ENCODE measurements at places on chromosomes 7 and 10.

- DNase-seq, result no peak
Measured at GRCh38 chr7:79403879-79404278, 49.6 kb downstream of the MAGI2 start.

DNA sequence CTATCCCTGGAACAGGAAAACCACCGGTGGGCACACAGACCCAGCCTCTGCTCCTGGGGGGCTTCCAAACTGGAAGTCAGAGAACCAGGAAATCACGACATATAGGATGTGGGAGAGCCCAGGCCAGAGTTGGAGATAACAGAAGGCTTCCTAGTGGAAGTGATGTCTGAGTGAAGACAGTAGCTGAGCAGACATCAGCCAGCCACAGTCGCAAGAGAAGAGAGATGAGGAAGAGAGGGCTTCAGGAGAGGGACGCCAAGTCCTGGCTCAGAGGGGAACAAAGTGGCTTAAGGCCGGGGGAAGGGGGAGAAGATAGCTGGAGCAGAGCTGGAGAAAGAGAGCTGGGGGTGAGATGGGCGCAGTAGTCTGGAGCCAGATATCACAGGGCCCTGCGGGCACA lies 30.9 kb upstream of the ELN start:
- no peak for DNase-seq

GRCh38 chr10:3887885-3888476 lies 103.0 kb upstream of the KLF6 start:
- peak; percentile 37 for DNase-seq

- no peak for DNase-seq
Measured at GRCh38 chr7:27046854-27047549, 48.8 kb downstream of the HOXA1 start.

DNA sequence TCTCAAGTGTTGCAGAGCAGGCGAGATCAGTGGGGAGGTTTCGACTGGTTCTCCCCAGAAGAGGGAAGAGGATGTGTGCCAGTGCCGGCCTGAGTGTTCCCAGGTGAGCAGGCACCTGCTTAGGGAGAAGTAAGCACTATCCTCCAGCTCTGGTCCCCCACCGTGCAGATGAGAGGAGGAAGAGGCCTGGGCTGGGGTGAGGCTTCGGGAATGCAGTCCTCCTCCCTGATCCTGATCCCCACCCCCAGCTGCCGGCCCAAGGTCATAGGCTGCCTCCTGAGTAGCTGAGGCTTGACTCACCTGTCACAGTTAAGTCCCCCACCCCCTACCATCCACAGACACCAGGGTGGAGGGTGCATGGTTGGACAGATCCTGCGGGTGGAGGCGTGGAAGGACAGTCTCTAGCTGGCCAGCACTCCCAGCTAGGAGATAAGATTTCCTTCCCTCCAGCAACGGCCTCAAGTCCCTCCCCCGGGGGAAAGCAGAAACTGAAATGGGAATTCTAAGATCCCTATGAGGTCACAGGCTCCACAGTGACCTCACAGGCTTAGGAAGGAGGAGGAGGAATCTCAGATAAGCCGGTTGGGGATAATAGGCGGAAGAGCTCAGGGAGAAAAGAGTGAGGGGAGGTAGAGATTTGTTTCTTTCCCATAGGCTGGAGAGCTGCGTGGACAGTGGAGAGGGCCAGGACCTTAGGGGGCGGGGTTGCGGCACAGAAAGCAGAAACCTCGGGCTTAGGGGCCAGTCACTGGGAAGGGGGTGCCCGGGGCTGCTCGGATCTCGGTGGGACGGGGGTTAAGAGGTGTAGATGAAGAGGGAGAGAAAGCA lies 1.0 kb downstream of the LRCH4 start:
- DNase-seq, result no peak

GRCh38 chr7:120628251-120628650 lies 229.7 kb downstream of the TSPAN12 start:
- no peak for DNase-seq

GRCh38 chr7:30471205-30471604 lies 7.4 kb downstream of the NOD1 start:
- no peak for DNase-seq

- DNase-seq, result no peak
Measured at GRCh38 chr7:73647725-73648592, 19.7 kb upstream of the VPS37D start.

DNA sequence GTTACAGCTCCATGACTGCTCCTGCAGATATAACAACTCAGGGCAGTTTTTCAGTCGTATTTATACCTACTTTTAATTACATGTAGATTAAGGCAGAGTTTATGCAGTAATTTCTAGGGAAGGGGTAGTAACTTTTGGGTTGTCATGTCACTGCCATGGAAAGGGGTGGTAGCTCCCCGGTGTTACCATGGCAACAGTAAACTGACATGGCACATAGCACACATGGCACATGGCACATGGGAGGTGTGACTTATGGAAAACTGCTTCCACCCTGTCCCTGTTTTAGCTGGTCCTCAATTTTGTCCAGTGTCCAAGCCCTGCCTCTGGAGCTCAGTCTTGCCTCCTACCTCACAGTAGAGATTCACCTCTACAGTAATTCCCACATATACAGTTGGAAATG lies 3.9 kb upstream of the TOMM7 start:
- no peak for DNase-seq

GRCh38 chr7:74343281-74344131 lies 54.3 kb downstream of the CLIP2 start:
- DNase-seq, result no peak

GRCh38 chr10:96833220-96834001 lies 1.3 kb downstream of the LCOR start:
- DNase-seq, result peak; percentile 7

GRCh38 chr7:73533742-73534141 lies 11.6 kb upstream of the BAZ1B start:
- no peak for DNase-seq

DNA sequence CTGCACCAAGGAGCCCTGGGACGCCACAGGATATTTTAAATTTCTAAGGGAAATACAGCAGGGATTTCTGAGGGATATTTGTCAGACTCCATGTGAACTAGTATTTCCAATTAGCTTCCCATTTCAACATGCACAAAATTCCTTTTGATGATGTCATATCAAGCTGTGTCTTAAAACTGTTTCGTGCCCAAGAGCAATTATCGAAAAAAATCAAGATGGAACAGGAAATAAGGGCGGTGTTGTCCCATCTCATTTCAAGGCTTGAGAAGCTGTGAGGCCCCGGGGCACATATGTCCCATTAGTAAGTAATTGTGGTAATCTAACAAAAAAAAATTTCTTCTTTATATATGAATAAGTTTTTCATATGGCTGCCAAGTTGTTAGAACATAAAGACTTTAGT lies 47.4 kb downstream of the PPP1R17 start:
- no peak for DNase-seq

DNA sequence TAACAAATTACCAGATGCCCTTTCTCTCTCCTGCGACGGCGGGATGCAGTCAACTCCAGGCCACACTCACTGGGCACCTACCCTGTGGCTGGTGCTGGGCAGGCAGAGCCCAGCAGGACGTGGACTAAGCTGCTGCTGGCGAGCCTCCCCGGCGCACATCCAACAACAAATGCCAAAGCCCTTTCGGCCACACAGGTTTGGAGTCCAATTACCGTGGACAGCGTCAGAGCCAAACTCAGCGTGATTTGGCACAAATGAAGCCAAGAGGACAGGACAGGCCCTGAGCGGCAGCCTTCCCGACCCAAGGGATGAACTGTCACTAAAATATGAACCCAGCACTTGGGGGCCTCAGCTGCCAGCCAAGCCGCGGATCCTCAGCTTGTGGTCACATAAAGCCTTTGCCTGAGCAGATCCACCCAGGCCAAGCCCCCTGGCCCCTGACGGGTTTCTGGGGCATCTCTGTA lies 28.4 kb downstream of the DAGLB start:
- DNase-seq, result no peak

- peak; percentile 30 for DNase-seq
Measured at GRCh38 chr7:55366461-55367070, 1.4 kb downstream of the LANCL2 start.

GRCh38 chr7:30921540-30922401 lies 10.1 kb downstream of the AQP1 start:
- DNase-seq, result no peak

DNA sequence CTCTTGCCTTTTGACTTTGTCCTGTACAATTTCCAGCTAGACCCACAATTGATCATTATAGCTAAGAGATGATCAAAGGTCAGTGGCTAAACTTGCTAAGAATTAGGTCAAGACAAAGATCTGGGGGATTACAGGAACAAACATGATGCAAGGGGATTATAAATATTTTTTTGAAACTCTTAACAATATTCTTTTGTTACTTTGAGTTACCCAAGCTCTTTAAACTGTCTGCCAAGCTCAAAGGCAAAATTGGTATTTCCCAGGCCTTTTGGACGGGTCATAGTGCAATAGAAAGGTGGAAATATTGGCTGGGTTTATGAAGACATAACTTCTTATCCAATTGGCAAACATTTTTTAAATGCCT lies 23.4 kb downstream of the TBXAS1 start:
- DNase-seq, result no peak

- no peak for DNase-seq
Measured at GRCh38 chr10:77431209-77431611, 206.4 kb downstream of the KCNMA1 start.

GRCh38 chr7:128030654-128031611 lies at the start of gene LRRC4:
LRRC4 (minus strand) TSS chr7:128031437; CDS start chr7:128030640, 797 bp downstream.
- DNase-seq, result peak; percentile 34

GRCh38 chr10:110174816-110175215 lies 32.6 kb upstream of the MXI1 start:
- DNase-seq, result no peak

- no peak for DNase-seq
Measured at GRCh38 chr7:134197345-134197744, 70.2 kb downstream of the LRGUK start.

GRCh38 chr7:156119771-156120170 lies 307.5 kb upstream of the SHH start:
- DNase-seq, result no peak

- DNase-seq, result no peak
Measured at GRCh38 chr7:108611268-108611667, 41.6 kb downstream of the DNAJB9 start.

GRCh38 chr7:100396421-100396982 lies 23.2 kb downstream of the PILRA start:
- DNase-seq, result peak; percentile 75

- DNase-seq, result no peak
Measured at GRCh38 chr7:99004216-99004615, 125.9 kb downstream of the TRRAP start.

DNA sequence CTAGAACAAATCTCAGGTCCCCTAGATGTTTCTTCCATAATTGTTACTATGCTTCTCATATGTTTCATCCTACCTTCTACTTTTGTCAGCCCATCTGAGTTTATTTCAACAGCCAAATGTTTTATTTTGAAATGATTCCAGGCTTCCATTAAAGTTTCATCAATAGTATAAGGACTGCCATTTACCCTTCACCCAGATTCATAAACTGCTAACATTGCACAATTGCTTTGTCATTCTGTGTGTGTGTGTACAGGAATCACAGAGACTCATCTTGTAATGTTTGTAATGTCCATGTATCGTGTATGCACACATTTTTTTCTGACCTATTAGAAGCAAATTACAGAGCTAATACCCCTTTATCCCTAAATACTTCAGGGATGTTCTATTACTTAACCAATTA lies 25.5 kb downstream of the MMRN2 start:
- DNase-seq, result no peak

- peak; percentile 52 for DNase-seq
Measured at GRCh38 chr10:89206402-89207180, 526 bp downstream of the CH25H start.

GRCh38 chr7:151585744-151586393 lies 66.2 kb upstream of the RHEB start:
- DNase-seq, result no peak

DNA sequence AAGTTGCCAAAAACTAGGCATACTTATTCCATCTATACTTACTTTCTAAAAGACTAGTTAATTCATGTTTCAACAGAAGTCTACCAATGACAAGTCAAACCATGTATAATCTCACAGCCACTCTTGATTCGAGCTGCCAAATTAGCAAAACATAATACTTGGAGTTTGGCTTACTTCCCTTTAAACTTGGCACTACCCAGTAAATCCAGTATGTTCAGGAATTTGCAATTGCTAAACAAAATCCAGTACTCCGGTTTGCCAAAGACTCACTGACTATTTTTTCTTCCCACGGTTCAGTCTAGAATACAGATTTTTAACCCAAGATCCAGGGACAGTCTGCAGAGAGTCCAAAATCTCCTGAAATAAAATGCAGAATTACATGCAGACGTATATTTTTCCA lies 4.6 kb downstream of the OAT start:
- no peak for DNase-seq

DNA sequence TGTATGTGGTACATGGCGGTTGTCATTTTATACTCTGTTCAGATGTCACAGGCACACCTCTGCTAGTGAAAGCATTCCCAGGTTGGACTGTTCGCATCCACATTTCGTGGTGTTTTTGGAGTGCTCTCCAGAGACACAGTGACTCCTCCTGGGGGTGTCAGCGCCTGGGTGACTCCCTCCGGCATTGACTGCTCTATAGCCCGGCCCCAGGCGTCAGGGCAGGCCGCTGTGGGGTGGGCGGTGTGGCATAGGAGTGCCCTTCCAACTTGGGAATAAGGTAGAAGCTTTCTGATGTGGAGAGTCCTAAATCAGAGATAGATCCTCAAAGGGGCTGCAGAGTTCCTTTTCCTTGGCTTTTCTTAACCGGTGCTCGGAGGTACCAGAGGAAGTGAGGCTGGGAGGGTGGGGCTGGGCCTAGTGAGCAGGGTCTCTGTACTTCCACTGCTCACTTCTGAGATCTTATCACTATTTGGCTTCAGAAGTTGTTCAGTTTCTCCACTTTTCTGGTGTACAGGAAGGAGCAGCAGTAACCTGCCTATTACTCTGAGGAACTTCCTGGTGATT lies 32.3 kb downstream of the CCNY start:
- no peak for DNase-seq

DNA sequence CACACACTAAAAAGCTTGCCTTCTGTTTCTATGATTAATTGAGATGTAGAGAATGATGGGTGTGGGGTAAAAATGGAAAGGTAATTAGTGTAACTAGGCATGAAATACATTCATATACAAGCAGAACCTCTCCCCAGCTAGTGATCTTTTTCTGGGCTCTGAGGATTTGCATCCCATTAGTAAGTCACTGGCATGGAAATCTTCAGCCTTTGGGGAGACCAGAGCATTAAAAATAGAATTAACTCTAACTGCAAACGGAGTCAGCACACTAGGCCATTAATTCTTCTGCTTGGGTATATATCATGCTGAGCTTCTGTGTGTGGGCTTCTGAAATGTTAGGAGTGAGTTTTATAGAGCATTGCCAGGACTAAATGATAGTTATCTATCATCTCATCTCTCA lies 128.9 kb downstream of the HDAC9 start:
- DNase-seq, result no peak

DNA sequence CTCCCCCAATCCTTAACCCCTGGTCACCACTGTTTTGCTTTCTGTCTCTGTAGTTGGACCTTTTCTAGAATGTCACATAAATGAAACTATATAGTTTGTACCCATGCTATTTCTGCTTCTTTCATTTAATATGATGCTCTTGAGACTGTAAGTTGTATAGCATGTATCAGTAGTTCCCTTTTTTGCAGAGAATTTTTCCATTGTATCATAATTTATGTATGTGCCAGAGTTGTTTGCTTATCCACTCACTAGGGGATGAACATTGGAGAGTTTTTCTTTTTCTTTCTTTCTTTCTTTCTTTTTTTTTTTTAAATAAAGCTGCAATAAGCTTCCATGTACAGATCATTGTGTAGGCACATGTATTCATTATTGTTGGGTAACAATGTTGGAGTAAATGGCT lies 544.8 kb downstream of the CNTNAP2 start:
- DNase-seq, result no peak

- no peak for DNase-seq
Measured at GRCh38 chr10:19719284-19719683, 96.9 kb upstream of the PLXDC2 start.
